NCI-H1417 treated with DMSO at 0.1 percent for 48 hours (cell line): ENCODE measurements at places on chromosomes 16 and 17.

DNA sequence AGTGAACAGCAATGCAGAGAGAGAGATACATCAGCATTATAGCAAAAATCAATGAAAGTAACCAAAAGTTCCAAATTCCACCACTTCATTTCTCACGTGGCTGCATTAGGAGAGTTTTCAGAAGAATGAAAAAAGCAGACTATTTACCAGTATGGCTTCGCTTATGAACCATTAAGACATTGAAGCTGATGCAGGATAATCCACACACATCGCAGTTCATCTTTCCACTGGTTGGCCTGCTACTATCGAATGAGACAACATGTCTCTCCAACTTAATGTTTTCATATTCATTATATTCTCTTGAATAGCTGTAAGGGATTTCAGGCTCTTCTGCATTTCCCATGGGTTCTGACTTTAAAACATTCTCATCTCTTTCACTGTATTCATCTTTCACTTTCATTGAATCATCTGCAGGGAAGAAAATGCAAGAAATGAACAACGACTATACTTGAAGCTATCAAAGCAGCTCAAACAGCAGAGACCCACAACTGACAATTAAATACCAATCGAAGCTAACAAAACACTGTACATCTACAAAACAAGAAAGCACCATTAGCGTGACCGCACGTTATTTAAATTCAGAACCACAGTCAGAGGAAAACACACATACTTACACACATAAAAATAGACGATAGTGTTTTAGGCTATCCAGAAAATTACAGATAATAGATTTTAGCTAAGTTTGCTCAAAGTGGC, 54.9 kb downstream of the GRB7 start:
- DNase-seq = no peak

DNA sequence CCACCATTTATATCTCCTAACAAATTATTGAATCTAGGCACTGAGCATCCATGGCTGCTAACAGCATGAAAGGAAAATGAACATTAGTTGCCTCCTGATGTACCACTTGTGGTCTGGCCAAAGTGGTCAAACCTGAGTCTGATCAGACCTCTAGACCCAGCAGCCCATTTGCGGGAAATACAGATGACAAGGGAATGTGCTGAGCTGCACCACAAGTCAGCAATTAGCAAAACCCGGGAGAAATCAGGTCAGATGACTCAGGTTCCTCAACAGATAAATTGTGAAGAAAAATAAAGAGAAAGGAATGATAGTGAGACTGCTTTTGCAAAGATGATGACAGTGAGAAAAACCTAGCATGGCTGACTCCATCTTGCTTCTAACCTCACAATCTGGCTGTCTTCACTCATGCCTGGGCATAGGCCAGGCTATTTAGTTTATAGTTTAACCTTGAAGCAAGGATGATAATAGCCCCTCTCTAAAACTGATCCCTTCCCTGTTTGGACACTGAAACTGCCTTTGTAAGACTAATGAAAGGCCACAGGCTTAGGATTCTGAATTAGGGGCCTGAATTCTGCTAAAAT, 142.7 kb upstream of the ASIC2 start:
- no peak for DNase-seq

- DNase-seq = no peak
Observed at GRCh38 chr17:4658478-4659305, 17.2 kb upstream of the ALOX15 start.

GRCh38 chr16:28103516-28104170, 40.1 kb upstream of the GSG1L start:
- no peak for DNase-seq

GRCh38 chr17:6498901-6499540, 54.8 kb downstream of the PIMREG start:
- no peak for DNase-seq

- no peak for DNase-seq
Observed at GRCh38 chr17:74239172-74239571, 25.8 kb downstream of the TTYH2 start.

DNA sequence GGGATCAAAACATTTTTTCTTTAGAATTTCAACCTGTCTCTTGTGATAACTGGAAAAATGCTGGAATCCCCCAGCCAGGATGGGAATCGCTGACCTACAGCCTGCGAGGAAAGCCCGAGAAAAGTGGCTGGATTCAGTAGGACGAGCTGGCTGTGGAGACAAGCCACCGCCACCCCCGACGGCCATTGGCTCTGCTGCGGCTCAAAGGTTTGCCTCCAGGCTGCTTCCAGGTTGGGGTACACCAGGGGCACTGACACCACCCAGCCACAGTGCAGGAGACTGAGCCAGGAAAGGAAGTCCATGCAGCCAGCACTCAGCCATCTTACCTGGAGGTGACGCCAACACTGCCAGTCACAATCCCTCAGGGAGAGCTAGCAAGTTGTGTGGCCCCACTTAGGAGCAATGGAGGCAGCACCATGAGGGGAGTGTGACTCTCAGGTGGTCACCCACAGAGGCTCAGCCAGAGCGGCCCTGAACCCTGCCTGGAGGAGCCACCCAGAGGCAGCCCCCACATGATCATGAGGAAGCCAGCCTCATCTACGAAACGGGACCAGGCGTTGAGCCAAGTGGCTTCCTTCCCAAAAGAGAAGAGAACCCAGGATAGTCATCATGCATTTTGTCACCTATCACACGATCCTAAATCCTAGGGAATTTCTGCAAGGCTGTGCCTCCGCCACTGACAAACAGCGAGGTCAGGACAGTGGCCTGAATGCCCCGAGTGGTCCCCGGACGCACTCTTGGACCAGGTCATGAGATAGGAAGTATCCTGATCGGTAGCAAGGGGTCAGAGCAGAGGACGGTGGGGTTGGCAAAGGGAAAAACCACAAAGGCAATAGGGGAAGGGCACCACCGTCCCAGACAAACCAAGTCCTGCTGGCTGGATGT, 84.8 kb downstream of the RBFOX3 start:
- no peak for DNase-seq

DNA sequence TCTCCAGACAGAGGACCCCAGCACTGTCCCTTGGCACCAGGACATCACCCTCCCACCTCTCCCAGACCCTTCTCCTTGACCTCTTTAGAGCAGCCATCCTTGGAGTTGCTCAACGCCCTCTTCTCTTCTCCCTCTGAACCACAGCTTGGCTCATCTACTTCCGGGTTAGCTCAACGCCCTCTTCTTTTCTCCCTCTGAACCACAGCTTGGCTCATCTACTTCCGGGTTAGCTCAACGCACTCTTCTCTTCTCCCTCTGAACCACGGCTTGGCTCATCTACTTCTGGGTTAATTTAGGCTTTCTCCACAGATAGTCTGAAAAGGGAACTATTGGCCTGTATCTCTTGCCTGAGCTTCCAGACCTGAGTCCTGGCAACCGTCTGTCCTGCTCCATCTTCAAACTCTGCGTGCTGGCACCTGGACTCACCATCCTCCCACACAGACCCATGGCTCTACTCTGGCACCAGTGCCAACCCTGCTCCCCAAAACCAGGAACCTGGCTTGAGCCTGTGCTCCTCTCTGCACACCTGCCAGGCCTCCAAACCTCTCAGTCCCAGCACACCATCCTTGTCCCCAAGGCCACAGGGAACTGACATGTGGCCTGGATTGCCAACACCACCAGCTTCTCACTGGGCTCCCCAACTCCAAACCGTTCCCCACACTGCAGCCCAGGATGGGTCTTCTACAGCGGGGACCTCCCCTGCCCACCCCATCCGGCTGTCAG, 25.3 kb upstream of the FAAP100 start:
- DNase-seq = no peak

GRCh38 chr16:46731691-46732555, 16.2 kb downstream of the MYLK3 start:
- DNase-seq = no peak
